ENCODE measurements at places on chromosomes 1 and 21. TPM values are rescaled to one million over a fixed set of nuclear protein-coding genes. Genes with fewer than 3 reads are reported as not detected.

- H3K4me1 ChIP-seq: no peaks in the 10 kb centered on the region
- DNase-seq: no peak
- H3K4me3 ChIP-seq: no peak overlapping the region
- H3K27ac ChIP-seq: no peak overlapping the region
- H3K36me3 ChIP-seq: no peaks in the 10 kb centered on the region
- H3K27me3 ChIP-seq: no peaks in the 10 kb centered on the region
Measured at GRCh38 chr1:223405507-223405906, 12.3 kb downstream of the CCDC185 start.

DNA sequence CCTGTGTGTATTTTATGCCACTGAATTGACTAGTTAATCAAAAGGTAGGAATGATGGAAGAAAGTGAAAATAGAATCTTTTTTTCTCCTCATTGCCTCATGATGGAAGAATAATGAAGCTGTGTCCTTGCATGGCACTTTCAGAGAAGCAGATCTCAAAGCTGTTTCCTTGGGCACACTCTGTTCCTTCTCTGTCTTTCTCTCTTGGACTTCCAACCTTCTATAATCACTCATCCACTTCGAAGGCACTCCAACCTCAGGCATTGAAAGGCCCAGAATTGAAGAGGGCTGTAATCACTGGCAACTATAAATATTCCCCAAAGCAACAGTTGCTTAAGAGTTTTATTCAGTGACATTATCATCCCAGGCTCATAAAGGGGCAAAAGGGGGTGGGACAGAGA is 31.1 kb upstream of the DNASE2B start:
- H3K4me1 ChIP-seq: no peaks in the 10 kb centered on the region
- H3K27ac ChIP-seq: no peak overlapping the region
- H3K27me3 ChIP-seq: no peaks in the 10 kb centered on the region
- no peak for DNase-seq

The SMYD3 gene
- 23.9 TPM for total RNA-seq

DNA sequence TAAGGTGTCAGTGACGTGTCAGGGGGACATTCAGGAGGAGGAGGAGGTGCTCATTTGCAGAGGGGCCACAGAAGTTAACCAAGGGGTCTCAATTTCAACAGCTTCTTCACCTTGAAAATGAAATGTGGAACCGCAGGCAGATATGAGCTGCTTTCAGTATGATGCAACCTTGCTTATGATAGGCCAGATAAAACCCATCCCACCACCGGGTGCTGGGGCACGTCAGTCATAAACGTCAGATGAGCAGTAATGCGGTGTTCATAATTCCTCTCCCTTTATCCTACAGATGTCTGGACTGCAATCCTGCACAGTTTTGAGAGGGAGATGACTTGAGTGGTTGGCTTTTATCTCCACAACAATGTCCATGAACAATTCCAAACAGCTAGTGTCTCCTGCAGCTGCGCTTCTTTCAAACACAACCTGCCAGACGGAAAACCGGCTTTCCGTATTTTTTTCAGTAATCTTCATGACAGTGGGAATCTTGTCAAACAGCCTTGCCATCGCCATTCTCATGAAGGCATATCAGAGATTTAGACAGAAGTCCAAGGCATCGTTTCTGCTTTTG is 1.7 kb downstream of the PTGFR start:
- H3K27me3 ChIP-seq: peaks cover 2% of the 10 kb centered on the region
- no peak overlapping the region for H3K27ac ChIP-seq
- no peaks in the 10 kb centered on the region for H3K36me3 ChIP-seq
- H3K4me1 ChIP-seq: no peaks in the 10 kb centered on the region
- no peak for DNase-seq

The RABGGTB gene
- total RNA-seq: 60.2 TPM

DNA sequence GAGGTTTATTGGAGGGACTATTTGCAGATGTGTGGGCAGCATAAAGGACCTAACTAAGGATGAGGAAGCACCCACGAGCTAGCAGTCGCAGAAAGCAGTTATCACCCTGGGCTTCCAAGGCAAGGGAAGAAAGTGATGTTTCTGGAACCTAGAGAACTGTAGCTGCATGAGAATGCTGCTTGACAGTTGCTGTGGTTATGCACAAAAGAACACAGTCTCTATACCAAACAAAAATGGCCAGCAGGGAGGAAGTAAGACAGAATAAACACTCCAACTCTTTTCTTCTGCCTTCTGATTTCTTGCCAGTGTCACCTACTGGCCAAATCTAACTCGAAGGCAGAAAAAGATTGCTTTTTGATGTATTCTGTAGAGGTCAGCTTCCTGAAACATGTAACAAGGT is 190.2 kb downstream of the RASAL2 start:
- no peaks in the 10 kb centered on the region for H3K36me3 ChIP-seq
- H3K4me1 ChIP-seq: peaks cover 2% of the 10 kb centered on the region
- no peak for DNase-seq
- H3K27me3 ChIP-seq: no peaks in the 10 kb centered on the region

The PLEKHN1 gene
- total RNA-seq: 14.3 TPM

Measured in kidney (tissue), 22 donors.